ENCODE measurements at places on chromosomes 5 and 9. TPM values are rescaled to one million over a fixed set of nuclear protein-coding genes. Genes with fewer than 3 reads are reported as not detected.

- DNase-seq: no peak
Measured at GRCh38 chr9:81665322-81665871, 23.9 kb downstream of the TLE1 start.

TAF1L gene
- polyA plus RNA-seq: 0.09 TPM

DNA sequence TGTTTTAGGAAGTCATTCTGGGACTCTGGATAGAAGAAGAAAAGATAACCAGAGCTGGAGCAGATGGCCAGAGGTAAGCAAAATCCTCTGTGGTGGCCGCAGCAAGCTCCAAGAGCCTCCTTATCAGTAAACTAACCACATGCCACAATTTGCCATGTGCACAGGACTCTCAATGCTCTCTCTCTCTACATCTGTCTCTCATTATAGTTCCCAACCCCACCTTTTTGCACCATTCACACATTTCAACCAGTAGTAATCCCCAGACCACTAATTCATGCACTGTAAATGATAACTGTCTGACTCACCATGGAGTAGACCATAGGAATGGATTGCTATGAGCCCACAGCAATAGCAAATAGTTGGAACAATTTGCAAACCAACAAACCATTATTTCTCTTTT is 526.1 kb downstream of the TLR4 start:
- no peak for DNase-seq

ACSL6 gene
- polyA plus RNA-seq: 1.8 TPM

GRCh38 chr5:72531496-72532190 is 24.4 kb upstream of the ZNF366 start:
- no peak for DNase-seq

CYFIP2 gene
- 109 TPM for polyA plus RNA-seq

- DNase-seq: no peak
Measured at GRCh38 chr5:178236679-178237078, 4.1 kb upstream of the PHYKPL start.

TAF11L10 gene
- not detected for polyA plus RNA-seq

MLANA gene
- 1.4 TPM for polyA plus RNA-seq

DNA sequence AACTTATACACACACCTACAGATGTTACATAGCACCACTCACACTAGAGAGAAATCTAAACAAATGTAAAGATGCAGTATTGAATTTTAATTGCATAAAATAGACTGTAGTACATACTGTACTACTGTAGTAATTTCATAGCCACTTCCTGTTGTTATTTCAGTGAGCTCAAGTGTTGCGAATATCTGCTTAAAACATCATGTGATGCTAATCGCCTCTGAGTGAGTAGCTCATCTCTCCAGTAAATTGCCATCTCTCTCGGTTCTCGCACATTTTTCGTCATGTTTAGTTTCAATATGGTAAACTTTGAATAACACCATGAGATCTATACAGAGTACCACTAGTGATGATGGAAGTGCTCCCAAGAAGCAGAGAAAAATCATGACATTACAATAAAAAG is 22.0 kb upstream of the ARHGEF28 start:
- no peak for DNase-seq

GPSM1 gene
- polyA plus RNA-seq: 47.2 TPM

STPG3 gene
- 4.2 TPM for polyA plus RNA-seq

DNA sequence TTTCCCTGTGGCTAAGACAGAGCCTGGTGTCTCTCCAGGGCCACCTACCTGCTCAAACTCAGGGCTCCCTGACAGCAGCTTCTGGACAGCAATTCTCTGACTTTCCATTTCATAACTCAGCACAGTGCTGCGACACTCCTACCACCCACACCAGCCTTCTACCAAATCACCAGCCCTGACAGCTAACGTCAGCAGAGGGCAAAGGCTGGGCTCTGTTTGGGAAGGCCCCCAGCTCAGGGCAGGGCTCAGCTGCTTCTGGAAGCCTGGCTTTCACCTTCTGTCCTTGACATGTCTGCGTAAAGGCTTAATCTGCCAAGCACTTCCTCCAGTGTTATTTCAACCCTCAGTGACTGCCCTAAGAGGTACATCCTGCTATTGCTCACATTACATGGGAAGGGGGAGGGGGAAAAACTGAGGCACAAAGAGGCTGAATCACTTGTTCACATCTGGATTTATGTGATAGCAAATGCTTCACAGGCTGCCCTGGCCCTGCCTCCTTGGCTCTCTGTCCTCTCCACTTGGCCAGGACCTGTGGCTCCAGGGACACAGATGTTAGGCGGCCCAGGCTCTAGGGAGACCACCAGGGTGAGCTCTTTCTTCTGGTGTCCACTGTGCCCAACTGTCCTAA is 102.5 kb upstream of the PANK3 start:
- DNase-seq: no peak
